ENCODE measurements at places on chromosomes 6 and 20.
A peak's percentile ranks its signal among the peaks of the same experiment; 100 is the strongest.

DNA sequence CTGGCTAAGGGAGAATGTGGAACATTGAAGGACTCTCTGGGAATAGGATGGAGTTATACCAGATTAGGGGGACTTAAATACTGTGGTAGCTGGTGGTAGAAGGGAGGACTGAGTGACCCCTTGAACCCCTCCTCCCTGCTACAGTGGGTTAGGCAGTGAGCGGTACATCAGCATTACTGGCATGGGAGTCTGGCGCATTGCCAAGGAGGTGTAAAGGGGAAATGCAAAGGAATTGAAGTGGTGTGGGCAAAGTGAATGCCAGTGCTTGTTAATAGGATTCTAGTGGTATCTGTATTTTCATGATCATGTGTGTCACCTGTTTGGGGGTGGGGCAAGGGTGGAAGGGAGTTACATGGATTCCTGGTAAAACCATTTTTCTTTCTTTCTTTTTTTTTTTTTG is 60.1 kb downstream of the GFRA4 start:
- DNase-seq = no peak

DNA sequence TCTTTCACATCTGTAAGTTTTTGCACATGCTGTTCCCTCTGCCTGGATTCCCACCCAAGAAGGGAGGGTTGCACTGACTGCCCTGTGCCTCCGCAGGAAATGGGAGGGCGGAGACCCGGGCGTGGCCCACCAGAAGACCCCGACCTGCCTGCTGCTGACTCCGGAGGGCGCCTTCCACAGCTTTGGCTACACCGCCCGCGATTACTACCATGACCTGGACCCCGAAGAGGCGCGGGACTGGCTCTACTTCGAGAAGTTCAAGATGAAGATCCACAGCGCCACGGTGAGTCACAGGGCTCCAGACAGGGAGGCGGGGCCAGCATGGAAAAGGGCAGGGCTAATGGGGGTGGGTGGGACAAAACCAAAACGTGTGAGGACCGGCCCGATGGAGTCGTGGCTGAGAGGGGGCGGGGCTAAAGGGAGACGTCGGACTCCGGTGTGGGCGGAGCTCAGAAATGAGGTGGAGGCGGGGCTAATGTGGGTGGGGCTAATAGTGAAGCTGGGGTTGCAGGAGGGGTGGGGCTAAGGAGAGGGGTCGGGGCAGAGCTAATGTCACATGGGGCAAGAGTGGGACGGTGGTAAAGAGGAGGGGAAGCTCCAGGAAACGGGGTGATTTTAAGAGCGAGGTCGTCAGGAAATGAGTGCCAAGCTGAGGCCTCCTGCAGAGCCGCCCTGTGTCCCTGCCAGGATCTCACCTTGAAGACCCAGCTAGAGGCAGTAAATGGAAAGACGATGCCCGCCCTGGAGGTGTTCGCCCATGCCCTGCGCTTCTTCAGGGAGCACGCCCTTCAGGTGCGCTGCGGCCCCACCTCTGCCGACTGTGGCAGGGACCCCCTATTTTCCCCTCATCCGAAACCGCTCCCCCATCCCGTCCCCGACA is 12.6 kb downstream of the HSPA12B start:
- peak; percentile 59 for DNase-seq

DNA sequence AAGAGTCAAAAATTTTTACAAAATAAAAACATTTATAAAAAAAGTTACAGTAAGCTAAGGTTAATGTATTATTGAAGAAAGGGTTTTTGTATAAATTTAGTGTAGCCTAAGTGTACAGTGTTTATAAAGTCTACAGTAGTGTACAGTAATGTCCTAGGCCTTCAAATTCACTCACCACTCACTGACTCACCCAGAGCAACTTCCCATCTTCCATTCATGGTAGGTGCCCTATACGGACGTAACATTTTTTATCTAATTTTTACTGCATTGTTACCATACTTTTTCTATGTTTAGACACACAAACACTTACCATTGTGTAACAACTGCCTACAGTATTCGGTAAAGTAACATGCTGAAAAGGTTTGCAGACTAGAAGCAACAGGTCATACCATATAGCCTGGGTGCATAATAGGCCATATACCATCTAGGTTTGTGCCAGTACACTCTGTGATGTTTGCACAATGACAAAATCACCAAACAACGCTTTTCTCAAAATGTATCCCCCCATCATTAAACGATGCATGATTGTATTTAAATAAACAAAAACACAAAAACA is 6.0 kb downstream of the MTFR2 start:
- DNase-seq = no peak

DNA sequence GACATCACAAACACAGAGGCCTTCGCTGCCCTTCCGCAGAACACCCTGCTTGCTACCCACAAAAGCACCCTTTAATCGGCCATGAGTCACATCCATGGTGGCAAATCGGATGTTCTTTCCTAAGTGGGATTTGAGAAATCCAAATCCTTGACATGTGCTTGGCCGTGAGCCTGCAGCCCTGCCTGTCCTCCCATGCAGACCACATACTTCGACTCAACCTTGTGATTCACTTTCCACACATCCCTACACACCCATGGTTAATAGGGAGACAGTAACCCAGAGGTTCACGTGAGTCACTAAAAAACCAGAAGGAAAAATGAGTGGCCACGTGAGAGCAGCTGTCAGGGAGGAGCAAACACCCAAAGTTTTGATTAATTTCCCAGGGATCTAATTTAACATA is 19.4 kb downstream of the RAMACL start:
- peak; percentile 97 for DNase-seq

DNA sequence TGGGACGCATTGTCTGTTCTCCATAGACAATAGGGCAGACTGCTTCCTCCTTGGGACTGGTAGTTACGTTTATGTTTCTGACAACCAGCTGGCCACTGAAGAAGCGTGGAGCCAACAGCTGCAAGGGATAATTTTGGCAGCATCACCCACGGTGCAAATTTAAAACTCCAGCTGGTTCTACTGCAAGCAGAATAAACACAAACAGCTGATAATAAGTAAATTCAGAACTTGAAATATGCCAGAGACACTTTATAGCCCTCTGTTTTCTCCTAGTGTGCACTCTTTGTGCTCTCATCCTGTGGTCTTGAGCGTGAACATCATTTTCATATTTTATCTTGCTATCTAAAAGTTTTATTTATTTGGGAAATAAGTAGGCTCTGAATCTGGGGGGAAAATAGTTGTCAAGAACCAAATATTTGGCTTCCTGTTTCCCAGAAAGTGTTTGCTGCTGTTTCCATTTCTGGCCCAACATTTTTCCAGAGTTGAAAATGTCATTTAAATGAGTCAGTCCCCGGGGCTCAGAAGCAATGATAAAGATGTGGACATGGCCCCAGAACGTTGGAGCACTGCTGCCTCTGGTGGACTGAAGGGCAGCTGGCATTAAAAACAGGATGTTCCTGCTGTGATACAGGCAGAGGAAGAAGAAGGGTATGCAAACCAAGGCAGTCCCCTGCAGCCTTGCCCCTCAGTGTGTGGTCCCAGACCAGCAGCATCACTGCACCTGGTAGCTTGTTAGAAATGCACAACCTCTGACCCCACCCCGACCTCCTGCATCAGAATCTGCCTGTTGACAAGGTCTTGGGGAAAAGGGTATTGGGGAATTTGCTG is 12.5 kb upstream of the THBD start:
- DNase-seq = peak; percentile 63

DNA sequence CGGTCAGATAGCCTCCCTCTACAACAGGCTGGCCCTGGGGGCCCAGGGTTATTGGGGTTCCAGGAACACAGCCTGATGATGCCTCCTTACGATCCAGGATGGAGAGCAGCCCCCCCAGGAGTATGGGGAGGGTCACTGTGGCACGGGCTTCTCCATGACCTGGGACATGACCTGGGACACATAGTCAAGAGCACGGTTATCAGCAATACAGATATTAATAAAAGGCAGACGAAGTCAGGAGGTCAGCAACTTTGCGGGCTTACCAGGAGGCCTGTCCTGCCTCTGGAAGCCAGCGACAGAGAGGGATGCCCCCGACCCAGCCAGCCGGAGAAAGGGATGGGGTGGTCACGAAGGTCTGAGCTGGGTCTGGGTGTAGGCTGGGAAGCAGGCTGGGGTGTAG is 795 bp downstream of the MMP24OS start:
- no peak for DNase-seq

DNA sequence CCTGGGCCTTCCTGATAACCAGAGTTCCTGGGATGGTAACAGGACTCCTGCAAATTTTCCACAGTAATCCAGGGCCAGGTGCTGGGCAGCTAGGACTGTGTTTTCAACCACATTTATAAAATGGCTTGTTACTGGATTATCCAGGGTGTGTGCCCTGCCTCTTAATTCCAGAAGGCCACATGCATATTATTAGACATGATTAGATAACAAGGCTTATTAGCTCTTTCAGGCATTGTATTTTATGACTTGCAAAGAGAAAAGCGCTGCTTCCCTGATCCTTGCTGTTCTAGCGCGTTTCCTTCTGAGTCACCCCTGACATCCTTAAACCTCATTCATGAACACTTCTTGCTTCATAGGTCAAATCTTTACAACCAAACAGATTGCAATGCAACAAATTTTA is 208.6 kb downstream of the UST start:
- no peak for DNase-seq

GRCh38 chr6:43916924-43917877 is 147.2 kb downstream of the VEGFA start:
- DNase-seq = no peak

DNA sequence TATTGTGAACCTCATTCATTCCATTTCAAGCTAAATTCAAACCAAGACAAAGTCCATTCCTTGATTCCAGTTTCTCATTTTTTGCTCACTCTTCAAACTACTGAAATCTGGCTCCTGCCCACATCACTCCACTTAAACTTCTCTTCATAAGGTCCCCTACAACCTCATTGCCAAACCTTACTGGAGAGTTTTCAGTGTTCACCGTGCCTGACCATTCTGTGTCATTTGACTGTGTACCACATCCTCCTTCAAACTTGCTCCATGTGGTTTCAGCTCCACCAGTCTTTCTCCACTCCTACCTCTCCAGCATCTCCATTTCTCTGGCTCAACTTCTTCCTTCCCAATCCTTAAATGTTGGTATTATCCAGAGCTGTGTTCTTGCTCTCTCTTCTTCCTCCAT is 38.5 kb upstream of the TAB2 start:
- DNase-seq = no peak

DNA sequence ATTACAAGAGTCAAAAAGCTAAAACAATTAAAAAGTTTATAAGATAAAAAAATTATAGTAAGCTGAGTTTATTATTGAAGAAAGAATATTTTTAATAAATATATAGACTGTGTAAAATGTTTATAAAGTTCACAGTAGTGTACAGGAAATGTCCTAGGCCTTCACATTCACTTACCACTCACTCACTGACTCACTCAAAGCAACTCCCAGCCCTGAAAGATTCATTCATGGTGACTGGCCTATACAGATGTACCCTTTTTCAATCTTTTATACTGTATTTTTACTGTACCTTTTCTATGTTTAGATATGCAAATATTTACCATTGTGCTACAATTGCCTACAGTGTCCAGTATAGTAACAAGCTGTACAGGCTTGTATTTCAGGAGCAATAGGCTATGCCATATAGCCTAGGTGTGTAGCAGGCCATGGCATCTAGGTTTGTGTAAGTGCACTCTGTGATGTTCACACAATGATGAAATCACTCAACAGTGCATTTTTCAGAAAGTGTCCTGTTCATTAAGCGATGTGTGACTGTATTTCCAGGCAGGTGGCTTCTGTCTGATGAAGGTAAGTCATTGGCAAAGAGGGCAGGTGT is 130.2 kb downstream of the BTBD3 start:
- DNase-seq = peak; percentile 48

DNA sequence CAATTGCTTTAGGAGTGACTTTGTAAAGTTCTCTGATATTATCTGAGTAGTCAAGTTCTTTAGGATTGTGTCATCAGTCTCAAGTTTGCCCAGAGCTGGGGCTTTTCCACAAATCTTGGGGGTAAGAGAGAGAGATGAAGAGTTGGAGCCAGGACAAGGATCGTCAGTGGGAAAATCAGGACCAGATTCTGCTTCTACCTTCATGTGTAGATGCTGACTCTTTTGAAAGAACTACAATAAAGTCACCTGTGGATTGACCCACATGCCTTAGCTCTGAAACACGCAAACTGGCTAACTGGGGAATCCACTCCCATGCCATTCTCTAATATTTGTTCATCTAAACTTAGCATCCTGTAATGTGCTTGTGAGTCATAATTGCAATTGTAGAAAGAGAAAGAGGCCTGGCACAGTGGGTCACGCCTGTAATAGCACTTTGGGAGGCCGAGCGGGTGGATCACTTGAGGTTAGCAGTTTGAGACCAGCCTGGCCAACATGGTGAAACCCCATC is 15.6 kb upstream of the BICRAL start:
- DNase-seq = peak; percentile 86

GRCh38 chr6:219641-220198 is 72.6 kb upstream of the DUSP22 start:
- DNase-seq = peak; percentile 51

DNA sequence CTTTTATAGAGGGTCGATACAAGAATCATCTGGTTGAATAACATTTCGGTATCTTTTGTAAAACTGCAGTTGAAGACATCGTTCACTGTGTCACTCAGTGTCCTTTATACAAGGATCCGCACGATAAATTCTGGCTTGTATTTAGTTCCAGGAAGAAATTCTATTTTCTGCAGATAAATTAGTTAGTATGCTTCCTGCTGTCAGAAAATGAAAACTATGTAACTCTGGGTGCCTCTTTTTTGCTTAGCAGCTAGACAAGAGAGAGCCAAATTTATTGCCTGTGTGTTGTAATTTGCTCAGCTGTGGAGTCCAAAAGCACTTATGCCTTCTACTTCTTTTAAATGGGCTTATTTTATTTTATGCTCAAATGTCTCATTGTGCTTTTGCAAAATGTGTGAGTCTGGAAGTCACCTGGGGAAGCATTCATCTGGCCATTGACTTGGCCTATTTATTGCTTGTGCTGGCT is 56.5 kb upstream of the KCNK16 start:
- no peak for DNase-seq

DNA sequence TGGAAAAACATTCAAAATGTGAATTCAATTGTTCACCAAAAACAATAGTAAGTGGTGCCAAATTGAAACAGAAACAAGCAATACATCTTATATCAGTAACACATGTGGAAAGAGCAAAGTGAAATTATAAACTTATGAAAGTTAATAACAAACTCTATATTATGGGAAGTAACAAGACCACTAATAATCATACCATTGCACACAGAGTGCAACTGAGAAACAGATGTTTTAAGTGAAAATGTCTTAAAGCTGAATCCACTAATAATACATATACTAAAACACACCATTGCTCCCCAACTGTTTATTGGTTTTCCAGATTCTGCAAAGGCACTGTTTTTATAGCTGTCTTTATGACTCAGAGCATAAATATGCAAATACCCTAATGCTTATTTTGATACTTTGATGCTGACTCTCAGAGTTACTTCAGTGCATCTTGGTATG is 292.3 kb downstream of the RFPL4B start:
- DNase-seq = peak; percentile 84

GRCh38 chr6:122401104-122401503 is 1.7 kb downstream of the HSF2 start:
- DNase-seq = no peak

Data from astrocyte of the spinal cord (primary cell).